ENCODE measurements at places on chromosomes 7 and 10. TPM values are rescaled to one million over a fixed set of nuclear protein-coding genes. Genes with fewer than 3 reads are reported as not detected.
A peak's percentile ranks its signal among the peaks of the same experiment; 100 is the strongest.

GRCh38 chr10:125201108-125201524 is 40.8 kb upstream of the CTBP2 start:
- no peaks in the 10 kb centered on the region for H3K36me3 ChIP-seq
- no peak overlapping the region for H3K27ac ChIP-seq
- H3K4me1 ChIP-seq, result no peaks in the 10 kb centered on the region
- no peak overlapping the region for H3K4me3 ChIP-seq
- peaks cover 4% of the 10 kb centered on the region for H3K27me3 ChIP-seq

DNA sequence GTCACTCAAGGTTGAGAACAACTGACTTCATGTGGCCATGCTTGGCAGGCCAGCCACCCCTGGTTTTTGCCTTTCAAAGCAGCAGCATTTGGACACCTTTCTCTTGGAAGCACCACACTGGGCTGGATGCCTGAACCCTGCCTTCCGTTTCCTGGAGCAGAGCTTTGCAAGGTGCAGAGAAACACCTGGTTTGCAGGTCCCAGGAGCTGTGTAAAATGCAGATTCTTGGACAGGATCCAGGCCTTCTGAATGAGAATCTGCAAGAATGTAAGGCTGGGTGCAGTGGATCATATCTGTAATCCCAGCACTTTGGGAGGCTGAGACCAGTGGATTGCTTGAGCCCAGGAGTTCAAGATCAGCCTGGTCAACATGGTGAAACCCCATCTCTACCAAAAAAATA is 18.0 kb upstream of the DUSP5 start:
- H3K27me3 ChIP-seq, result no peaks in the 10 kb centered on the region
- no peak overlapping the region for H3K4me3 ChIP-seq
- no peak overlapping the region for H3K27ac ChIP-seq
- no peak for DNase-seq
- H3K4me1 ChIP-seq, result no peaks in the 10 kb centered on the region

DNA sequence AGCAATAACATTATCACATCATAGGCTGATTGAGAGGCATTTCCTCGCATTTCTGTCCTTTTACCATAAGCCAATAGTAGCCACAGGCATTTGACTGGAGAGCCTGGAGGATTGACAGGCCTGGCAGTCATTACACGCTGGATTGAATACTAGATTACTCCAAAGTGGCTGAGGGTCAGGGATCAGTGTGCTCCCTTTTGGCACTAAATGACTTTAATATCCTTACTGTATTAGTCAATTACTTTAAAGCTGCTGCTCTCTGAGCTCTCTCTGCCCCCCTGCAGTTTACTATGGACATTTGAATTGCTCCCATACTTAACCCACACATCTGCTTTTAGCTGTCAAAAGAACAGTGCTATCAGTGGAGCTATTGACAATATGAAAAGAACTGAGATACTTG is 302.0 kb downstream of the TFEC start:
- H3K4me1 ChIP-seq, result no peaks in the 10 kb centered on the region
- H3K4me3 ChIP-seq, result no peak overlapping the region

- H3K27ac ChIP-seq, result peak overlapping the region; percentile 74
- H3K36me3 ChIP-seq, result no peaks in the 10 kb centered on the region
- DNase-seq, result peak; percentile 36
- H3K4me1 ChIP-seq, result peaks cover 30% of the 10 kb centered on the region
Measured at GRCh38 chr7:142581341-142581740, 167.9 kb upstream of the PRSS1 start.

DNA sequence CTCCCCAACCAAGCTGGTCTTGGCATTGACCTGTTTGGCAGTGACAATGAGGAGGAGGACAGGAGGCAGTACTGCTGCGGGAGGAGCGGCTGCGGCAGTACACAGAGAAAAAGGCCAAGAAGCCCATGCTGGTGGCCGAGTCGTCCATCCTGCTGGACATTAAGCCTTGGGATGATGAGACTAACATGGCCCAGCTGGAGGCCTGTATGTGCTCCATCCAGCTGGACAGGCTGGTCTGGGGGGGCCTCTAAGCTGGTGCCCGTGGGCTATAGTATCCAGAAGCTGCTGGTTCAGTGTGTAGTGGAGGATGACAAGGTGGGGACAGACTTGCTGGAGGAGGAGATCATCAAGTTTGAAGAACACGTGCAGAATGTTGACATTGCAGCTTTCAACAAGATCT is 39.1 kb upstream of the ZNF273 start:
- no peaks in the 10 kb centered on the region for H3K36me3 ChIP-seq
- no peaks in the 10 kb centered on the region for H3K4me1 ChIP-seq
- no peak overlapping the region for H3K27ac ChIP-seq
- no peaks in the 10 kb centered on the region for H3K27me3 ChIP-seq

GRCh38 chr10:119973281-119973680 is 80.8 kb downstream of the SEC23IP start:
- H3K4me1 ChIP-seq, result no peaks in the 10 kb centered on the region
- H3K4me3 ChIP-seq, result no peak overlapping the region
- no peak overlapping the region for H3K27ac ChIP-seq
- no peak for DNase-seq
- H3K36me3 ChIP-seq, result no peaks in the 10 kb centered on the region
- H3K27me3 ChIP-seq, result peaks cover 8% of the 10 kb centered on the region

- H3K4me1 ChIP-seq, result no peaks in the 10 kb centered on the region
- DNase-seq, result no peak
- H3K27me3 ChIP-seq, result no peaks in the 10 kb centered on the region
- H3K4me3 ChIP-seq, result no peak overlapping the region
- no peaks in the 10 kb centered on the region for H3K36me3 ChIP-seq
Measured at GRCh38 chr7:121941830-121942229, 68.9 kb downstream of the PTPRZ1 start.

- no peak overlapping the region for H3K4me3 ChIP-seq
- peak; percentile 51 for DNase-seq
- H3K36me3 ChIP-seq, result peaks cover 56% of the 10 kb centered on the region
- H3K27ac ChIP-seq, result no peak overlapping the region
- peaks cover 2% of the 10 kb centered on the region for H3K4me1 ChIP-seq
- H3K27me3 ChIP-seq, result no peaks in the 10 kb centered on the region
Measured at GRCh38 chr7:21507627-21508343, 35.1 kb upstream of the DNAH11 start.

DNA sequence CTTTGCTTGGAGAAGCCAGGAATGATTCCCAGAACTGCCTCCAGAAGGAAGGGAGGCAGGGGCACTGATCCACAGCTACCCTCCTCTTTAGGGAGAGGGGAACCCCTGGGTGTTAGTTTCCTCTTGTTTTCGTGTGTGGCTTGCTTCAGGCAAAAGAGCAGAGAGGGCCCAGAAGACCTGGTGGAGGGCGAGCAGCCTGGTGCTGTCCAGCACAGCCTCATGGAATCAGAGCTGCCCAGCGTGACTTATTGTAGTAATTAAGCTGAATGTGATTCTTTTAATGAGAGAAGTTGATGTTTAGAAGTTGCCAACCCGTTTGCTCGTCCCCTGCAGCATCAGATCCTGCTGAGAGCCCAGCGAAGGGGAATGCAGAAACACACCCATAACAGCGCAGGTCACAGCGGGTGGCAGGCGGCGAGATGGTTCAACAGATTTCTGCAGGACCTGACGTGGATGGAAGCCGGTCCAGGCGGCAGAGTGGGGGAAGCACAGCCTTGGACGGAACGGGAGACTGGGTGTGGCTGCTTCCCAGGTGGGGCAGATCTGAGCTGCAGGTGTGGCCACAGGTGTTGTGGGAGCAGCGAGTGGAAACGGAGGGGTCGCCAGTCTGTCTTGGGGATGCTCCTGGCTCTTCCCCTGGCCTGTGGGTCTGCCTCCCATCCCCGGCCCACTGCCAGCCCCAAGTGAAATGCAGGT is 53.7 kb upstream of the SHH start:
- no peak overlapping the region for H3K4me3 ChIP-seq
- no peak for DNase-seq
- H3K27me3 ChIP-seq, result peaks cover 3% of the 10 kb centered on the region
- no peak overlapping the region for H3K27ac ChIP-seq
- no peaks in the 10 kb centered on the region for H3K36me3 ChIP-seq
- H3K4me1 ChIP-seq, result no peaks in the 10 kb centered on the region

DNA sequence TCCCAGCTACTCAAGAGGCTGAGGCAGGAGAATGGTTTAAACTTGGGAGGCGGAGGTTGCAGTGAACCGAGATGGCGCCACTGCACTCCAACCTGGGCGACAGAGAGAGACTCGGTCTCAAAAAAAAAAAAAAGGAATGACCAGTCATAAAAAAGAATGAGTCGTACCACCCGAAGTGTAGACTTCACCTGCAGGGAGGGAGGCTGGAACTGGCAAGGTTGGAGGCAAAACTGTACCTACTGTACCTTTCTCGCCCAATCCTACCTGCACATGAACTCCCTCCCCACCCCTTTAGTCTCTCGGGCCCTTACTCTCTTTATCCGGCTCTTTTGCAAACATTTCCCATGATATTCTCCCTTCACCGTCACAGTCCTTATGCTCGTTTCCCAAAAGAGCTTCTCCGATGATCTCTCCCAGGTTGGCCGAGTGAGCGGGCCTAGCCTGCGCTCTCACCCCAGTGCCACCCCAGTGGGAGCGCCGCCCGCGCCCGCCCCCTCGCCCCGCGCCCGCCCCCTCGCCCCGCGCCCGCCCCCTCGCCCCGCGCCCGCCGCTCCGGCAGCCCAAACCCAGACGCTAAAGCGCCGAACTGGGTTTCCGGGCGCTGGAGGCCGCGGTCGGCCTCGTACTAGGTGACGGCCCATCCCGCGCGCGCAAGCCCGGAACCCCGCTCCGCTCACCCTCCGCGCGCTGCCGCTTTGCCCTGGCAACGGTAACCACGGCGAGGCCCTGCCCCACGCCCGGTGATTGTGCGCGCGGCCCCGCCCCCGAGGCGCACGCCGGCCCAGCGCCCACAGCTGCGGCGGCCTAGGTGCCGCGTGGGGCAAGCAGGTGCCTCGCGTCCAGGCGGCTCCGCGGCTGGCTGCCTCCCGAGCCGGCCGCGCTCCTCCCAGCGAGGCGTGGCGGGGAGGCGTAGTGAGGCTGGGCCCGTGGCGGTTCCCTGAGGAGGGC is at the start of gene SMKR1:
TSS of gene SMKR1 (plus strand) at position 772 of the 948 bp plus-strand sequence. CDS start 294 bp downstream, outside the sequence.
- H3K4me1 ChIP-seq, result peaks cover 13% of the 10 kb centered on the region
- no peaks in the 10 kb centered on the region for H3K36me3 ChIP-seq
- peak within 1 kb of the TSS; percentile 48 for H3K27ac ChIP-seq

DNA sequence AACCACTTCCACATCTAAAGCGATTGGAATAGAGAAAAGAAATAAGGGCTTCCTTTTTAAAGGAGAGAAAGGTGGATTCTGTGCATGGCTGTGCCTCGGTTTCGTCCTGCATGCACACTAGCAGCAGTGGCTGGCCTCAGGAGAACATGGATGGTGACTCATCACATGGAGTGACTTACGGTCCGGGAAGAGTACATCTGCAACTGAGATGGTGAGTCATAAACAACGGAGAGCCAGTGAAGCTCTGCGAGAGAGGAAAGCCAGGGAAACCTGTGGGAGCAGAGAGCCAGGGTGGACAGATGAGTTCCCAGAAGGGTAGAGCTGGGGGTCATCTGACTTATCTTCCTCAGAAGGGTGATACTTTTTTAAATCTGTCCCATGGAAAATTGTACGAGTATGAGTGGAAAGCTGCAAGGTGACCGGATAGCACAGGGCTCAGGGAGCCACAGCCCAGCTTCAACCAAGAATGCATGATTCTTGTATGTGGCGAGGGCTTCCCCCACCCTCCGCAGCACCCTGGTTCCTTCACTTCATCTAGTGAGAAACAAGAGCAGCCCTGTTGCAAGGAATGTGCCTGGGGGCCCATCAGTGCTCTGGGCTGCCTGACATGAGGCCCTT is 259.1 kb downstream of the KLF6 start:
- peaks cover 2% of the 10 kb centered on the region for H3K4me1 ChIP-seq
- DNase-seq, result no peak
- H3K27ac ChIP-seq, result no peak overlapping the region
- H3K36me3 ChIP-seq, result no peaks in the 10 kb centered on the region
- no peak overlapping the region for H3K4me3 ChIP-seq

DNA sequence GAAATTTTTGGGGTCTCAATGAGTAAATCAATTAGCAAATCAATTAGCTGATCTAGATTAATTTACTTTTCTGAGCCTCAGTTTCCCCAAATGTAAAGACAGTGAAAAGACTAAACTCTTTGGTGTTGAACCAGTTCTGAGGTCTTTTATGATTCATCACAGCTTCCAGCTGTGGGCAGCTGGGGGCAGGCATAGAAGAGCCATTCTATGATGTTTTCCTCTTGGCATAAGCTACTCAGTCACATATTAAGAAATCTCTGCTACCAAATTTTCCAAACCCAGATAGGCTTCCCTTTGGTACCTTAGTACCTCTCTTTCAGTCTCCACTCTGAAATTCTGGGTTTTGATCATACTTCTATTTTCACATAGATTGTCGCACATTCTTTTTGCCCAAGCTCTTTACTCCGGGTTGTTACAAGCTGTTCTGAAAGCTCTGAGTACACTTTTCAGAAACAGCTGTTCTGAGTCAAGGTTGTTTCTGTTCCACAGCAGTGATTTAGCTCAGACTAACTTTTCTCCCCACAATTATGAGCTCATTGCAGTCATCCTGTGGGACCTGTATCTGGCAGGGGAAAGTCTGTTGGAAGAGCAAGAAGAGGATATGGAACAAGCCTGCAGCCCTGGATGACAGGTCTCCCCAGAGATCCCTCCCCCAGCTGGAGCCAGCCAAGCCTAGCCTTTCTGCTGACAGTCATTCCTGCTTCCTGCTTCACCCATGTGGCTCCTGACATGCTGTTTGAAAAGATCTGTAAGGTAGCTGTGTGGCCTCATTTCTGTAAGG is 599.6 kb upstream of the GHITM start:
- no peak for DNase-seq
- H3K27me3 ChIP-seq, result no peaks in the 10 kb centered on the region
- H3K4me1 ChIP-seq, result no peaks in the 10 kb centered on the region
- H3K4me3 ChIP-seq, result no peak overlapping the region
- no peak overlapping the region for H3K27ac ChIP-seq
- H3K36me3 ChIP-seq, result no peaks in the 10 kb centered on the region

- no peak for DNase-seq
- no peaks in the 10 kb centered on the region for H3K4me1 ChIP-seq
- no peaks in the 10 kb centered on the region for H3K36me3 ChIP-seq
- H3K4me3 ChIP-seq, result no peak overlapping the region
- no peaks in the 10 kb centered on the region for H3K27me3 ChIP-seq
Measured at GRCh38 chr7:154353355-154353767, 301.2 kb downstream of the DPP6 start.

The LAMB1 gene
- 0.20 TPM for total RNA-seq

The ETV1 gene
- 0.56 TPM for total RNA-seq

The CDNF gene
- total RNA-seq, result 1.8 TPM

The PLXNA4 gene
- total RNA-seq, result 0.18 TPM

The ACSM6 gene
- total RNA-seq, result not detected
